HFF-Myc (cell line): ENCODE measurements at places on chromosomes 6 and 20.

DNA sequence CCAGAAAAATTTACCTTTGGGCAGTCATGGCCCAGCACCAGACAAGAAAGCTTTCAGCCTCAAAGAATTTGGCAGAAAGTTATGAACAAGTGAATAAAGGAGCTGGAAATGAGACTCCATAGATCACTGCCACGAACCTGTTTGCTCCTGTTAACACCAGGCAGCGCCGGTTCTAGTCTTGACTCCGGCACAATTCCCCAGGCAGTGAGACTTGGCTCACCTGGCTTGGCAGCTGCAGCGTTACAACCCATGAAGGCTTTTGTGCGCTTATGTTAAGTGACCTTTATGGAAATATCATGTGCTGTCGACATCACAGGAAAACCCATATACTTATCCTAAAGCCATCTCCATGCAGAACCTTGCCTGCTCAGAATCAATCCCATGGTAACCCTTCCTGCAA lies 22.2 kb upstream of the FOXC1 start:
- DNase-seq = no peak

DNA sequence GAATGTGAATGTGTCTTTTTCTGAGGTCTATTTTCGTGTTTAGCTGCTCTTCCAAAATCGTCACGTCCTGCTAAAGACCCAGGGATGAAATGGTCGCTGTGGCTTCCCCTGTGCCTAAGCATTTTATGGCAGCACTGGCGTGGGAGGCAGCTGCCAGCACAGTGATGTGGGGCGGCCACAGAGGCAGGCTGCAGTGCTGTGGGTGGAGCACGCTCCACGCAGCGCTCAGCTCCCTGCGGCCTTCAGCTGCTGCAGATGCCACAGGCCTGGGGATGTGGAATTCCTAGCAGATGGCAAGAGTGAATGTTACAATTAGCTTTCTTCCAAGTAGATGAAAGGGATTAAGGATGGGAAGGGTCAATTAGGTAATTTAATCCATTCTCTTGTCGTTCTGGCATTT lies 242.6 kb downstream of the SMOC2 start:
- no peak for DNase-seq

DNA sequence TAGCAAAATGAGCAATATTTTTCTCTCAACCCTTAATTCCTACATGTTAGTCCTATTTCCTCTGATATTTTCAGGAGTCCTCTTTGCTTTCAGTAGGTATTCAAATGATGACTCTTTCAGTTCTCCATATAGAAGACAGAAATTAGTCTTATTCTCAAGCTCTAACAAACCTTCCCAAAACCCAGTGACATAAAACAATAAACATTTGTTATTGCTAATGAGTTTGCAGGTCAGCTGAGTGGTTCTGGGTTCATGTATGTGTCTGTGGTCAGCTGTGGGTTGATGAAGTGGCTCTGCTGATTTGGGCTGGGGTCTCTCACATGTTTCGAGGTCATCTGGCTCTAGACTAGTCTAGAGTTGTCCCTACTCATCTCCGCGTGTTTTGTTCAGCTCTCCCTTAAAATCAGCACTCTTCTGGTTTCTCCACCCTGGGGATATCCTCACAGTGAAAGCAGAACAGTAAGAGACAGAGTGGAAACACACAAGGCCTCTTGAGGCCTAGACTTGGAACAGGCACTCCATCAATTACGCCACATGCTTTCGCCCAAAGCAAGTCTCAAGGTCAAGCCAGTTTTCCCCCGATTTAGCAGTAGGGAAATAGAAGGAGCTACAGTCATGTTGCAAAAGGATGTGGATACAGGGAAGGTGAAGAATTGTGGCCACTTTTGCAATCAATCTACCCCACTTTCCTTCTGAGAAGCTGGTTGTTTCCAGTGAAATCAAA lies 273.0 kb downstream of the PLCB1 start:
- DNase-seq = no peak

DNA sequence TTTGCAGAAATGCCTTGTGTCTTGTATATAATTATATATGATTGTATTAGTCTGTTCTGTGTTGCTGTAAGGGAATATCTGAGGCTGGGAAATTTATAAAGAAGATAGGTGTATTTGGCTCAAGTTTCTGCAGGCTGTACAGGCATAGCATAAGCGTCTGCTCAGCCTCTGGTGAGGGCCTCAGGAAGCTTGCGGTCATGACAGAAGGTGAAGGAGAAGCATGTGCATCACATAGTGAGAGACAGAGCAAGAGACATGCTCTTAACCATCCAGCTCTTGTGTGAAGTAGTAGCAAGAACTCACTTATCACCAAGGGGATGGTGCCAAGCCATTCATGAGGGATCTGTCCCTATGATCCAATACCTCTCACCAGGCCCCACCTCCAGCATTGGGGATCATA lies 6.5 kb downstream of the DCBLD1 start:
- no peak for DNase-seq

DNA sequence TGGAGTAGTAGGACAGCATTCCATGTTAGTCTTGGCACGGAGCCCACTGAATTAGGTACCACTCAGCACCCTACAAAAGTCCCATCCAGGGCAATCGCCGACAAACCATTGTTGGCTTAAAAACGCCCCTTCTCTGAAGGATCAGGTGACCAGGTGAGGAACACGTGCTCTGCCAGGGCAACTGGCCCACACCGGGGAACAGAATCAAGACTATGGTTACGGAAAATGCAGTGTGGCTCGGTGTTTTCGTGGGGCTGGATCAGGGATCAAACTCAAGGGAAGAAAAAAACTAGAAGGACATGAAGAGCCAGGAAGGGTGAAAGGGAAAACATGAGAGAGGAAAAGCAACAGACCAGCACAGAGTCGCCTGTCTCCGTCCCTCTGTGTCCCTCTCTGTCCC lies 177.8 kb upstream of the ARID1B start:
- DNase-seq = no peak

- DNase-seq = peak; percentile 38
These were observed 765 bp upstream of the NKAIN2 start for GRCh38 chr6:123802697-123803503.

- DNase-seq = no peak
These were observed at the start of gene PLTP for GRCh38 chr20:45911486-45912343. Gene PLTP (minus strand): TSS chr20:45912155. CDS start chr20:45911452, 703 bp downstream.

- no peak for DNase-seq
These were observed 179.8 kb upstream of the BMP5 start for GRCh38 chr6:56055081-56055704.
